ENCODE measurements at places on chromosomes 6 and 20.

GRCh38 chr6:73231986-73232391, 6.7 kb upstream of the KHDC1L start:
- DNase-seq, result no peak

DNA sequence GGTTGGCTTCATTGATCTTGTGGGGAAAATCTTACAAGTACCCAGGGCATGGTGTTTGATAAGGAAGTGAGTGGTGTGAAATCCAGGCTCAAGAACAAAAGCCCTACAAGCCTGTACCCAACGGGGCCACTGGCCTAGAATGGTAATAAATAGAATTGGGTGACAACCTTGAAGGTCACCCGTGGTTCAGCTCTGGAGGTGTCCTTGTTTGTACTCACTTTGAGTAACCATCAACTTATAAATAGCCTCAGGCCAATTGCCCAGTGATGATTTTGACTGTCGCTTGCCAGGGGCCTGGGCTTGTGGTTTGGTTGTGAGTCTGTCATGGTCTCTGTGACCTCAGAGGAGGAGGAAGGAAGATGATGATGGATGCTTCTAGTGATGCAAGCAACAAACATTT, 87.8 kb downstream of the PHACTR3 start:
- no peak for DNase-seq

DNA sequence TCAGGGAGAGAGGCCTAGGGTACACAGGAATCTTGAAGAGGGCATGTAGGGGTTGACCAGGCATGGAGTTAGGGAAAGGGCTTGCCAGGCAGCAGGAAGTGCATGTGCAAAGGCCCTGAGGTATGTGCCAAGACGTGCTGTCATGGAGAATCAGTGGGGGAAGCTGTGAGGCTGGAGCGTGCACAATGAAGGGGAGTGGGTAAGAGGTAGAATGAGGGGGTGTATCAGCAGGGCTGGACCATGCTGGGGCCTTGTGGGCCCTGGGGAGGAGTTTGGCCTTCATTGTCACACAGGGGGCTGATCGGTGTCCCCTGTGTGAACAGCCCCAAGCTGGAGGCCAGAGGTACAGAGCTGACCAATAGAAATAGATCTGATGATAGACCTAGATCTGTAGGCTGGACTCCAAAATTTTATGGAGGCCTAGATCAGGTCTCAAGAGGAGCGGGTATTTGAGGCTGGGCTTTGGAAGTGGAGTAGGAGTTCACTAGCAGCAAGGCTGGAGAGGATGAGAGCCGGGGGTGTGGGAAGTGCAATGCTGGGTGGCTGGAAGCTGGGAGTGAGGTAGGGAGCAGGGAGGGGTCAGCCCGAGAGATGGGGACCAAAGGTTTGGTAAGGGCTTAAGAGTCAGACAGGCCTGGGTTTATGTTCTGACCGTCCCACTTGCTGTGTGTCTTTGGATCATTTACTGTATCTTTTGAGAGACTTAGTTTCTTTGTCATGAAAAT, 3.0 kb downstream of the SRC start:
- DNase-seq, result peak; percentile 44

- no peak for DNase-seq
Observed at GRCh38 chr20:33840759-33841435, 29.7 kb downstream of the CHMP4B start.

DNA sequence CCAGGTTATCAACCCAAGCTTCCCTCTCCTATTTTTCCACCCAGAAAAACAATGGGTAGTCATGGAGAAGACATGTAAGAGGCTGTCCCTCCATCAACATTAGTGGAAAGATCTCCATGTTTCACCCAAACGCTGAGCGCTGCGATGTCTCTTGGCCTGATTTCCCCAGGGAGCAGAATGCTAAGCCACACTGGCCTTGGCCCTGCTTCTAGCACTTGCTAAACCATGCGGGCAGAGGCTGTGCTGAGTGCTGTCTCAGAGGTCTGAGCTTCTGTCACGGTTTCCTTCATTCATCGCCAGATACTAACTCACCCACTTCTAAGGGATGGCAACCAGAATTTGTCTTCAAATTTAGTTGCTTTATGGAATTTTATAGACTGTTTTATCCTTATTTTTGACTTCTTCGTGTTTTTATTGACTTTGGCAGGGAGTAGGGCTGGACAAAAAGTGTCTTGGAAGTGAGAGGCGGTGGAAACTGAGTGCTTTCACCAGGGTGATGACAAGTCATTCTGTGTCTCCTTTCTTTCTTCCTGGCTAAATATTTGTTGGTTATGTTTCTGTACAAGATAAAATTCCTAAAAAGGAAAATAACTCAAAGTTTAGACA, 181.4 kb upstream of the UST start:
- no peak for DNase-seq

GRCh38 chr6:143087856-143088255, 27.2 kb downstream of the AIG1 start:
- DNase-seq, result no peak

DNA sequence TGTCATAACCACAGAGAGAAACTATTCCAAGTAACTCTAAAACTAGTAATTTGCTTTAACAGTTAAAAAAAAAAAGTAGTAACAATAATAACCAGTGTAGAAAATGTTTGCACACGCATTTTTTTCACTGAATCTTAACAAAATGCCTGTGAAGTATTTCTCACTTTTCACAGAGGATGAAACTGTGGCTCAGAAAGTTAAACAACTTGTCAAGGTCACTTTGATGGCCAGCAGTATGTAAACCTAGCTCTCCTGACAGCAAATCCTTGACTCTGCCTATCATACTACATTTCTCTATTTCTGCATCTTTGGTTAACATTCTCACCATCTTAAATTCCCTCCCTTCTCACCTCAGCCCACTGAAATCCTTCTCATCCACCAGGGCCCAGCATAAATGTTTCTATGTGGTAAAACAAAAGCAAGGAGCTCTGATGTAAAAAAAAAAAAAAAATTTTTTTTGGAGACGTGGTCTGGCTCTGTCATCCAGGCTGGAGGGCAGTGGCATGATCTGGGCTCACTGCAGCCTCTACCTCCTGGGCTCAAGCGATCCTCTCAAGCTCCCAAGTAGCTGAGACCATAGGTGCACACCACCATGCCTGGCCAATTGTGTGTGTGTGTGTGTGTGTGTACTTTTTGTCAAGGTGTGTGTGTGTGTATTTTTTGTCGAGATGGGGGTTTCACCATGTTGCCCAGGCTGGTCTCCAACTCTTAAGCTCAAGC, 26.1 kb upstream of the ZC3H12D start:
- no peak for DNase-seq

DNA sequence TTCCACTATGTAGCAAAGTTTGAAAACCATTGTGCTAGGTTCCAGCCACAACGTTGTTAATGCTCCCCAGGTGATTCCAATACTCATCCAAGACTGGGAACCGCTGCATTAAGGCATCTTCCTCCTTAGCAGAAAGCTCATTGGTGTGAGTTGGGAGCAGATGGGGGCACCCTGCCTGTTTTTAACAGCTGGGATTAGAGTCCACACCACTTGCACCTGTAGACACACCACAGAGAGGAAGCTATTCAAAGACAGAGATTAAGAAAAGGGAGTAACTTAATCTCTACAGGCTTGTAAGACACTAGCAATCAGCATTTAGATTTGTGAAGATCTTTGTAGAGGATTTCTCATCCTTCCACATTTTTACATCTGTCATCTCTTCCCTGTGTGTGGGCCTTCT, 333.9 kb upstream of the SOX4 start:
- no peak for DNase-seq

- DNase-seq, result no peak
Observed at GRCh38 chr6:143262859-143263258, 187.6 kb downstream of the ADAT2 start.

- DNase-seq, result no peak
Observed at GRCh38 chr6:22306741-22307466, 10.1 kb upstream of the PRL start.

- no peak for DNase-seq
Observed at GRCh38 chr6:94668876-94669275, 908.5 kb upstream of the MANEA start.

DNA sequence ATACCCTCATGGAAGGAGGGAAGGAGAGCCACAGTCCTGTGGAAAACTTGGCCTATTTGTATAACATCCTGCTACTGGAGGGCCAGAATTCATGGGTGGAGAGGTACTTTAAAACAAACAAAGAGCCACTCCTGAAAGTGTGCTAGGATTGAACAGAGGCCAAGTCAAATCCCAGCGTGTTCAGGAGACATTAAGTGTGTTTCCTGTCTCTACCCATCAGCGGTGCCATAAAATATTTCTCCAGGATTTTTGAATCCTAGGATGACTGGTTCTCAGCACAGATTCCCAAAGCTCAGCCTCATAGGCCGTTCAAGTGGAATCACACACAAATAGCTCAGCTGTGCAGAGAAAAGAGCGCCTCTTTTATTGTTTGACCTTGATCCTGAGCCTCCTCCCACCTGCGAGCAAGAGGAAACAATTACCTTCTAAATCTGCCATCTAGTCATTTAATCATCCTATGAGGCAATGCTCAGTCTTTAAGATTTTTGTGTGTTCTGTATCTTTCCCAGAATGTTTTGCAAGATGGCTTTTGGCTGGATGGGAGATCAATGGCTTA, 31.8 kb upstream of the RALGAPA2 start:
- no peak for DNase-seq

DNA sequence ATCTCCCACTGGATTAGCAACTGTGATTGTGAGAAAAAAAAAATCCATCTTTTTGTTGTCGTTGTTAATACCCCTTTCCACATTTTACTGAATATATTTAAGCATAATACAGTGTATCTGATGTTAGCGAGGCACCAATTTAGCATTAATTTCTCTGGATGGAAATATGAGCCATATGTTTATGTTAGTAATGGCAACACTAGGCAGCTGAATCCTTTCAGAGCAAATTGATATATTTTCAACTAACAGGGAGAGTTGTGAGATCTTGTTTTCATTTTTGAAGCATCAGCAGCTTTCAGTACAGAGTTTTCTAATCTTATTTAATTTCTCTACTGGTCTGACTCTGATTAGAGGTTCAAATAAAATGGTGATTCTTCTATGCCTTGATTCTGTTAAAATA, 84.8 kb upstream of the HDAC2 start:
- no peak for DNase-seq

DNA sequence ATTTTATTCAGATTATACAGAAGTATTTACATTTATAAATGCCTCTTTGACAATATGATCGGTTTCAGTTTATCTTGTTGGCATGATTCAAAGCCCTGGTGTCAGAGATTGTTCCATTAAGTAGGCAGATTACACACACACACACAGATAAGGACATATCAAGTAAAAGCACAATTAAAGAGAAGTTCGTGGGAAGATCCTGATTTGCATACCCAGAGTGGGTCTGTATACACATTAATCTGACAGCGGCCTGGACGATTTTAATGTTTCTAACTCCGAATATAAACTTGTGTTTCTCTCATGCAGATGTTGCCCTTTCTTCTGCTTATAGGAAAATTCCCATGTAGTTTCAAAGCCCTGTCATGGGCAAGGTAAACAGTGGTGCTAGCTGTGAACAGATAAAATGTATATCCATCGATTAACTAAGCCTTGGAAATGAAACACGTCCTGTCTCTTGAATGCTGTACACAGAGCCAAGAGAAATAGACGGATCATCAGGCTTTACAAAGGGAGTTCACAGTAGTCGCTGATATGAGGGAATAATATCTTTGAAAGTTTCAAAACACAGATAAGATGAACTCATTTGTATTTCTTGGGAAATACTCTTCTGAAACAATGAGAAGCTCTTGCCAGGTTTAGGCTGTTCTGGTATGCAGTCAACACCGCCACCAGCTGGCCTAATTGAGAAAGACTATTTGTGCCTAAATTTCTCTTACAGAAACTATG, 108.2 kb upstream of the GMDS start:
- peak; percentile 90 for DNase-seq

GRCh38 chr6:3031857-3032640, 32.4 kb downstream of the NQO2 start:
- DNase-seq, result no peak

- DNase-seq, result no peak
Observed at GRCh38 chr20:63778857-63779256, 39.3 kb downstream of the SLC2A4RG start.

DNA sequence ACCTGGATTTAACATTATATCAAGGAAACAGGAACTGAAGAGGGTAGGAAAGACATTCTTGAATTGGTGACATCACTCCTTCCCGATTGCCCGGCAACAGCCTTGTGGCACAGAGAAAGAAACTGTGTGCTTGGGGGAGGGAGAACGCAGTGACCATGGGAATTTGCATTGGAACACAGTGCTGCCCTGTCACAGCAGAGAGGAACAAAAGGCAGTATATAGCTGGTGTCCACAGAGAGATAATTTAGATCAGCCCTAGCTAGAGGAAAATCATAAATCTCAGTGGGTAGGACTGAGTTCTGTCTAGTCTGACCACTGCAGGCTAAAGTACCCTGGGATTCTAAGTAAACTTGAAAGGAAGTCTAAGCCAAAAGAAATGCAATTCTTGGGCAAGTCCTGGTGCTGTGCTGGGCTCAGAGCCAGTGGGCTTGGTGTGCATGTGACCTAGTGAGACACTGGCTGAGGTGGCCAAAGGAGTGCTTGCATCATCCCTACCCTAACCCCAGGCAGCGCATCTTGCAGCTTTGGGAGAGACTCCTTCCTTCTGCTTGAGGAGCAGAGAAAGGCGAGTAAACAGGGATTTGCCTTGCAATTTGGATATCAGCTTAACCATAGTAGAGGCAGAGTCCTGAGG, 697.6 kb downstream of the HACE1 start:
- DNase-seq, result no peak

DNA sequence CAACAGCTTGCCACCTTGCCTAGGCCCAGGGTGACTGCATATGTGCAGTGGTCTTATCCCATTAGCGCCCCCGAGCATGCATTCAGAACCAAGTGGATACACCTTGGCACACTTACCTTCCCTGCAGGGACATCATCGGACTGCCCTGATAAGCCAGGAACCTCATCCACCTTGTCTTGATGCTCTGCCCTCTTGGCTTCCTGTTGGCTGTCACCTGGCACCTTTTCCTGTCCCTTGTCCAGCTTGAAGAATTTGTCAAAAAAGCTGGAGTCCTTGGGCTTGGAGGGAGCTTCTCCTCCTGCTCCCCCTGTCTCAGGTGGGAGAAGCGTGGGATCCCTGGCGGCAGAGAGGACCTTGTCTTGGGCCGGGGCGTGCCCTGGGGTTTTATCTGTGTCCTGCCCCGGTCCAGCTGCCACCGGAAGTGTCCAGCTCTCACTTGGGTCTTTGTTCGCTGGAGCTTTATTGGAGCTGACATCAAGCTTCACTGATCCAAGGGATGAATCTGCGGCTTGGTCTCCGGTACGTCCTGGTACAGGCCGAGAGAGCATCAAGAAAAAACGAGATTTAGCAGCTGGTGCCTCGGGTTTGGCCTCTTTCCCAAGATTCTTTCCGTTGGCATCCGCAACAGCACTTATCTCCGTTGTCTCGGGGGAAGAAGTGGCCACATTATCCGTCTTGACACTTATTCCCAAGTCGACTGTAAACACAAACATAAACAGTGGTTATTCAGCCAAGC, 42.0 kb downstream of the BCAS1 start:
- DNase-seq, result no peak

GRCh38 chr6:88825856-88826255, 137.6 kb downstream of the RNGTT start:
- DNase-seq, result no peak

All from endodermal cell (in vitro differentiated cells).